ENCODE measurements at places on chromosomes 4 and X.

DNA sequence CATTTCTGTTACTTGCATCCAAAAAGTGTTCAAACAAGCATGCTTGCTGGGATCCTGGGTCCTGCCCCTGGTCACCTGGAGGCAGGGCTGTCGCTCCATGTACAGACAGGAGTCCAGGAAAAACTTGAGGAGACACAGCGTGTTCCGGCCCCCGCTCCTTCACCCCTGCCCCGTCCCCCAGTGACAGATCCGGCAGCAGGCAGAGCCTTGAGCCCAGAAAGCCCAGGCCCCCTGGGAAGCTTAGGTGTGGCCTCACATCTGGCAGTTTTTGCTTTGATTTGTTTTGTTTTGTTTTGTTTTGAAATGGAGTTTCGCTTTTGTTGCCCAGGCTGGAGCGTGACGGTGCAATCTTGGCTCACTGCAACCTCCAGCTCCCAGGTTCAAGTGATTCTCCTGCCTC, 67.0 kb downstream of the TRMT44 start:
- no peak for DNase-seq

DNA sequence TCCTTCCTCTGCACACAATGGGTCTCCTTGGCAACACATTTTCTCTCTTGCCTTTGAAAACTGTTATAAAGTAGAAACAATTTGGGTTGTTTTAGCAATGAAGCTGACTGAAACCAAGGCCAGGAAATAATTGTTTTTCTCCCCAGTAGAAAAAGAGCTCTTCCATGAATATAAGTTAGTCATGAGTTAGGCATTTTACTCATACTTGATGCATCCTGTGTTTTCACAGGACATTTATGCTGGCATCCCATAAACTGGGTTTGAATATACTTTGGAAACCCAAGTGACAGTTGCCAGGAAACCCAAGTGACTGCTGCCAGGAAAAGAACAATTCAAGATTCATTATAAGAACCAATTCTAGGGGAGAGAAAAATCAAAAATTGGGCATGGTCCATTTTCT, 128.6 kb upstream of the NPY2R start:
- DNase-seq = no peak

DNA sequence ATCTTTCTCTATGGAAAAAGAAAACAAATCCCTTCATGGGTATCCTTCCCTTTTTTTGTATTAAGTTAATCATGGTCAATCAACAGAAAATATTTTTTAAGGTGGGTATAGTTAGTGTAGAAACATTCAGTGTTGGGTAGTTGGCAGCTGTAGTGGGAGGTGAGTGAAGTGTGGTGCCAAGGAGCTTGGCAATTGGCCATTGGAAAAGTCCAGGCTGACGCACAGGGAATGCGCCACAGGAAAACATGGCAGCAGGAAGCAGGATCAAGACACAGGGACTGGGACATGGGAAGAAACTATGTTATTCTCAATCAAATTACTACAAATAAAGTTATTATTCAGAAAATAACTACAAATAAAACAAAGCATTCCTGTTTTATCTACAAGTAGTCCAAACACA, 20.0 kb downstream of the PALLD start:
- no peak for DNase-seq

GRCh38 chr4:61782133-61782532, 582.0 kb downstream of the ADGRL3 start:
- DNase-seq = no peak

DNA sequence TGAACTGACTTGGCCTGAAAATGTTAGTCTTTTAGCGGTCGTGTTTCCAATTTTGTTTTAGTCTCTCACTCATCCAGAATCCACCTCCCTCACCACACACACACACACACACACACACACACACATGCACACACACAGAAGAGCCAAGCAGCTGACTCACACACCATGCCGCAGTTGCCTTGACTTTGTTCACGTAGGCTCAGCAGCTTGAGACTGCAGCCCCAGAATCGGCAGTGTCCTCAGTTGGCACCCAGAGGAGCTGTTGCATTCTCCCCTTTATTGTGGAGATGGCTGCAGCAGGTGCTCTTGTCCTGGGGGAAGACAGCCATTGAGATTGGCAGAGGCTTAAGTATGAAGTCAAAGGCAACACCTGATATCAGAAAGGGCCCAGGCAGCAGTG, 20.9 kb upstream of the XPNPEP2 start:
- DNase-seq = peak; percentile 58

DNA sequence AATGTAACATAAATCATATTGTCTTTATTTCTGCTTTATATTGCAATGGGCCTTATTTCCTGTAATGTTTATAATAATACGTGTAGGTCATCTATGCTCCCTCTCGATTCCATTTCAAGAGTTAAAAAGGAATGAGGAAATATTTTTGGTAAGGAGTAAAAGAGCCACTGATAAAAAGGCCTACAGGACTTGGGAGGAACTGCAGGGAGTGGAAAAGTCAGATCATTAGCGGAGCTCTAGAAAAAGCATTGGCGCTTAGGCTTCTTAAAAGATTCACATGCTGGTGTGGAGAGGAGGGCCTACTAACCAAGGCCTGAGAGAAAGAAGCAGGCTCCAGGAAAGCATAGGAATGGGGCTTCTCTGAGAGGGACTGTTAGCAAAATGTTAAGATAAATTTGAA, 82.9 kb upstream of the PNPLA4 start:
- DNase-seq = no peak

DNA sequence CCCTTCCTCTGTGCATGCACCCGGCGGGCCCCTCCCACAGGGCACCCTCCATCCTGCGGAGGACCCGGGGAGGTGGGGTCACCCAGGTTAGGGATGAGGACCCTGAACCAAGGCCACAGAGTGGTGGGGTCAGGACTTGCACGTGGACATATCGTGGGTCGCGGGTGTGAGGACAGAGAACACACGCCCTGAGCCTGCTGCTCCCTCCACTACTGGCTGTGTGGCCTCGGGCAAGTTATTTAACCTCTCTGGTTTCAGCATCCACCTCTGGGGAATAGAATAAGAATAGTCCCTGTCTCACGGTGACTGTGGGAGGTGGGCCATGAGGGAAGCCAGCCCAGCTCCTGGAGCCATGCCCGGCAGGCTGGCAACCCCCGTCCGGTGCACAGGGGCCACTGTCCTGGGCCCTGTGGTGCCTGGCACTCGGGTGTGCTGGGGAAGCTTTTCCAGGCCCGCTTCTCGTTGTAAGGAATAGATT, 5.1 kb downstream of the PSAPL1 start:
- no peak for DNase-seq

- DNase-seq = no peak
Measured at GRCh38 chr4:62814510-62815047, 1594.7 kb downstream of the TECRL start.

DNA sequence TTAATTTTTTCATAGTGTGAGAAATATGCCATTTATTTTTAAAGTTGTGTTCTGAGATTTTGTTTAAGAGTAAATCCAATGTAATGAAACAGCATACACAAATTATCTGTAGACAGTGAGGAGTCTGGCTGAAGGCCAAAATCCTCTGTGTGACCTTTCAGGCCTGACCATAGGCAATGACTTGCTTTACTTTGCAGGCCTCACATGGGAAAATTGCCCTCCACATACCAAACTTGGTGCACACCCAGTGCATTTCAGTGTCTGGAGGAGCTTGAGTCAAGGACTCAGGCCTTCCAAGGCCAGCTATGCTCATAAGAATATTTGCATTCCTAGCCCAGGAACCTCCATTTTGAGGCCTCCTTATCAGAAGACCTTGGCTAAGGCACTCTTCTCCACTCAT, 430.1 kb downstream of the GABRG1 start:
- DNase-seq = no peak

DNA sequence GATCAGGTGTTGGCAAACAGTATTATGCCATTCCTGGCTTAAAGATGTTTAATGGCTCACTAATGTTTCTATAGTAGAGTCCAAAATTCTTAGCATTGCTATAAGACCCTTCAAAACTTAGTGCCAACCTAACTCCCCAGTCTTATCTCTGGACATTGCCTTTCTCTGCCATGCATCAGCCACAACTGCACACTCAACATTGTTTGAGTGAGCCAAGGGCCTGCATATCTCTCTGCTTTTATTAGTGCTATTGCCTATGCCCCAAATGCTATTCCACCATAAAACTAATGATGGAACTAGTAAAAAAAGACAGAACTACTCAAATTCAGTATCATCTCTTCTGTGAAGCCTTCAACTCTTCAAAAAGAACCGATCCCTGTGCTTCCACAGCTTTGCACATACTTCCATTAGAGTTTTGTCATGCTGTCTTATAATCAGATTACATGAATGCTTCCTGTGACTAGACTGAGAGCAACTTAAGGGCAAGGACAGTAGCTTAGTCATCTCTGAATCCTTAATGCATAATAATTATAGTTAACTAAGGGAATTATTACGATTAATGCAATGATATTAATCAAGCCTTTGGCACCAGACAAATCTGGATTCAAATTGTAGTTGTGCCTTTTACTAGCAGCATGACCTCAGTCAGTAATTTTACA, 53.7 kb downstream of the CHM start:
- DNase-seq = no peak

DNA sequence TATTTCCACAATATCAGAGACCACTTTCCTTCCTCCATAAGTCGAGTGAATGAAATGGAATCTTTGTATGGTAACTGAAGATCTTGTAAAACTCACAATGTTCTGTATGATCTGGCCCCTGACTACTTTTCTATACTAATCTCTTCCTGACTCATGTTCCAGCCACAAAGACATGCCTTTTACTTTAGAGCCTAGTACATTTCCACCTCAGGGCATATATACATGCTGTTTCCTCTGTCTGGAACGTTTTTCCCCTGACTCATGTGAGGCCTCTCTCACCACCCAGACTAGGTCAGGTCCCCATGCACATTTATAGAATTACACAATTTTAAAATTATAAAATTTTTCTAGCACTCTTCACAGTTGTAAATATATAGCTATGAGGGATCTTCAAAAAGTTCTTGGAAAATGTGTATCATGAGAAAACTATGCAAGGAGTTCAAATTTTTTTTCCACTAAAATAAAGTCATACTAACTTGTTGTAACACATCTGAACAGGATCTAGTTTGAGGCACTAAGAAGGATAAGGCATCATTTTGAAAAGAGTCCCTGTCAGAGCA, 208.8 kb downstream of the SH2D1A start:
- peak; percentile 83 for DNase-seq

DNA sequence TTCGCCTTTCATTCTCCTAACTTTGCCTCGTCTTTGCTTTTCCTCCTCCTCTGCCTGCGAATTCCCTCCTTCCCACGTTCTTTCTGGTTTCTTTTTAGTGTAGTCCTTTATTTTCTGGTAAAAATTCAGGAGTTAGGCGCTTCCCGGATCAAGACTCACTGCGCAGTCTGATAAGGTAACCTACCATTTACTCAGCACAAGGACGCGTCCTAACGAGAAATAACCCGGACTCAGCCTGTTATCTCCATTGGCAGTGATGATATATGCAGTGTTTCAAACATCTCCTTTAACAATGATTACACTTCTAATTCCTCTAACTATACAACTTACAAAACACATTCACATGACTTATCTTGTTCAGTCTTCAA, 357 bp upstream of the ETNPPL start:
- no peak for DNase-seq

DNA sequence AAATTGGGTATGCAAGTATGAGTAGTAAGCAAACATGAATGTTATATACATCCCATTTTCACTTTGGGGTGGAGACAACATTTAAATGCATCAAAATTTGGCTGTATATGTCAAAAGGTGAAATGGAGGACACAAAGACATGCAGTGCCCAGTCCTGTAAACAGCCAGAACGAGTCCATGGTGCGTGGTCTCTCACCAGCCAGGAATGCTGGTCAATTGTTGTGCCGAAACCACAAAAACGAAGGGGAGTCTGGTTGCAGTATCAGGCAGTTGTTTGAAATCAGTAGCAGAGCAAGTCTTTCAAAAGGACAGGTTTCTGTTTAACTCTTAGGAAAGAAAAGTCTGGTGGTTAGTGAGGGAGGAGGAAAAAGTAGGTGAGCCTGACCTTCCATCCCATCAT, 22.3 kb upstream of the RNF150 start:
- no peak for DNase-seq

DNA sequence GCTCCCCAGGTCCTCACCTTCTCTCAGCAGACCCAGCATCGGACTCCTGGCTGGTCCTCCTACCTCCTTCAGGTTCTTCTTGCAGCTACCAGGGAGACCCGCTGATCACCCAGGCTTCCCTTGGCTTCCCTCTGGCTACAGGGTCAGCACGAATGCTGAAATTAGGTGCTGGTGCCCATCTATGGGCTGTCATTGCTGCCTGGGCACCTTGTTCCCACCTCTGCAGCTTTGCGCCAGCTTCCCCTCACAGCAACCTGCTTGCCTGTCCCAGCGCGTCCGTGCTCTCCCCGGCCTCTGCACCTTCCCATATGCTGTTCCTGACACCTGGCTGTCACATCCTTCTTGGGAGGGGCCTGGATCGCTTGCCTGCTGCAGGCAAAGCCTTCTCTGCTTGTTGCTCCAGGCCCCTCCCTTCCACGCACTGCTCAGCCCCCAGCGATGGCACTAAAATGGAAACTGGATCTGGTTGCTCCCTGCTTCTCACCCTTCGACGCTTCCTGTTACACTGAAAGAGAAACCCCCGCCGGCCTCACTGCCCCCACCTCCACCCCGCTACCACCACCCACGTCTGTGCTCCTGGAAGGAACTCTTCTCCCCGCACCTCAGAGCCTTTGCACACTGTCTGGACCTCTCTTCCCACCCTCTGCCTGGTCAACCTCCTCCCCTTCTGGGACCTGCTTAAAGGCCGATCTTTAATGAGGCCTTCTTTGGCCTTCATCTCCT, 22.2 kb downstream of the C4orf50 start:
- no peak for DNase-seq

DNA sequence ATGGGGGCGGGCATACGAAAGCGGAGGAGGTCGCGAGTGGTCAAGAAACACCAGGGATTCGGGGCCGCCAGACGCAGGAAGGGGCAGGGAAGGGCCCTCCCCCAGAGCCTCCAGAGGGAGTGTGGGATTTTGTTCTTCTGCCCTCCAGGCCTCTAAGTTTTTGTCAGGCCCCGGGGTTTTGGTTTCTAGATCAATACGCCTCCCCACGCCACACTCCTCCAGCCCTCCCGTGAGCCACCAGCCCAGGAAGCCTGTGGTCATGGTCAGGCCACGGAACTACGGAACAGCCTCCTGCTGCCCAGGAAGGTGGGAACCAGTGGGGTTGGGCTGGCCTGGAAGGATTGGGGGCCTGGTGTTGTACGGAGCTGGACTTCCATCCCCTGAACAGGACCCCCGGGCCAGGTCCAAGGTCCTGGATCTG, 38.4 kb downstream of the CPLX1 start:
- DNase-seq = no peak

- no peak for DNase-seq
Measured at GRCh38 chr4:164701665-164702064, 52.3 kb upstream of the SMIM31 start.

- no peak for DNase-seq
Measured at GRCh38 chr4:41727861-41728572, 20.5 kb downstream of the PHOX2B start.

GRCh38 chrX:2819345-2820135, 9.2 kb upstream of the GYG2 start:
- no peak for DNase-seq

DNA sequence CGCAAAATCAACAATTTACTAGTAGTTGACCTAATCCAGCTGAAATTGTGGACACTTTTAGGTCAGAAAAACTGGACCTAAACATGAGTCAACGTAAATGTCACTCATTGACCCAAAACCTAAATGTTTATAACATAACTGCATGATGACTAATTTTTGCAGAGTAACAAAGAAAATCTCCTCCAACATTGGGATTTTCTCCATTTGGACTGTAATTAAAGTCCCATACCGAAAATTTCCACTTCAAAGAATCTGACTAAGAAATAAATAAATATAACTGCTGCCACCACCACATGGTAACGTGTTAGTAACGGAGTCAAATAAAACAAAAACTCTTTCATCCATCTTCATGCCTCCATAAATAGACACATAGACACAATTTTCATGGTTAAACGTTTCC, 1.9 kb downstream of the ADGRA3 start:
- peak; percentile 29 for DNase-seq

GRCh38 chr4:164601653-164602052, 152.3 kb upstream of the SMIM31 start:
- DNase-seq = no peak

Measured in foreskin keratinocyte (primary cell).